ENCODE measurements at places on chromosomes 16 and 17.
A peak's percentile ranks its signal among the peaks of the same experiment; 100 is the strongest.

DNA sequence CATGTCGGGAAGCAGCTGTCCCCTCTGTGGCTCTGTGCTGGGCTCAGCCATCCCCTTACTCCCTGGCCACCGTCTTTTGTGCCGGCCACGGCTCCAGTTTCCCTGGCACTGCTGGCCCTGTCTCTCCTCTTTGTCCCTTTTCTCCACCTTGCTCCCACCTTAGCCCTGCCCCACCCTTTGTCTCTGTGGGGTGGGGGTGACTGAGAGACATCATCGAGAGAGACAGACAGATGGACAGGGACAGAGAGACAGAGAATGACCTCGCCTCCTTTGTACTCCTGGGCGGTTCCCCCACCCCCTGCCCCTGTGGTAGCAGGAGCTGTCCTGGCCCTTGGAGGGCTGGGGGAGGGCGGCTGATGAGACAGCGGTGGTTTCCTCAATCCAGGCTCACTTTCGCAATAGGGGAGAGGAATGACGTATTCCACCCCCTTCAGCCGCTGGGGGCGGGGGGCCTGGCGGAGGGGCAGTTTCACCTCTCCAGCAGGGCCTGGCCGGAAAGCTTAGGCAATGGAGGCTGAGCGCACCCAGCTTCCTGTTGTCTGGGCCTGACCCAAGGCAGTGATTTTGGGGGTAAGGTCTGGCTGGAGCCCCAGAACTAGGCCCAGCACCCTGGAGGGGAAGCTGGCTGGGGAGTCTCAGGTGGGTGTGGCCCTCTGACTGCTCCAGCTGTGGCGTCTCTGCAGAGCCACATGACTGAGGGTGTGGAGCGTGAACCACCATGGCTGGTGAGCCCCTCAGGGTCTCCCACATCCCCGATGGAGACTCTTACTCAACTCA, 7.3 kb downstream of the FMNL1 start:
- peak; percentile 87 for DNase-seq

GRCh38 chr17:82492643-82493225, 26.8 kb upstream of the FOXK2 start:
- DNase-seq = peak; percentile 63

DNA sequence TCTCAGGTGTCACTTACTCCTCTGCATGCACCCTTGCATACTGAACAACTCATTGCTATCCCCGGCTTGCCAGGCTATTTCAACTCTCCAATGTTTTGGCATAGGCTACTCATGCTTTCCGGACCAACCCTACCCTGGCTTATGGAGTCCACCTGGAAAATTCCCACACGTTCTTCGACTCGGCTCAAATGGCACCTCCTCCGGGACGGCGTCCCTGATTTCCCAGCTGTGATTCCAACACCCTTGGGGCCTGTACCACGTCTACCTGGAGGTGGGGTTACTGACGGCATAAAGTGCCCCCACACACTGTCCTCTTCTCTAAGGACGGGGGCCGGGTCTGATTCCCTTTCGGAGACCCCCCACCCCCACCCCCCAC, 498 bp downstream of the SMYD4 start:
- peak; percentile 3 for DNase-seq

GRCh38 chr16:14562691-14563491, 67.2 kb downstream of the PARN start:
- peak; percentile 4 for DNase-seq

DNA sequence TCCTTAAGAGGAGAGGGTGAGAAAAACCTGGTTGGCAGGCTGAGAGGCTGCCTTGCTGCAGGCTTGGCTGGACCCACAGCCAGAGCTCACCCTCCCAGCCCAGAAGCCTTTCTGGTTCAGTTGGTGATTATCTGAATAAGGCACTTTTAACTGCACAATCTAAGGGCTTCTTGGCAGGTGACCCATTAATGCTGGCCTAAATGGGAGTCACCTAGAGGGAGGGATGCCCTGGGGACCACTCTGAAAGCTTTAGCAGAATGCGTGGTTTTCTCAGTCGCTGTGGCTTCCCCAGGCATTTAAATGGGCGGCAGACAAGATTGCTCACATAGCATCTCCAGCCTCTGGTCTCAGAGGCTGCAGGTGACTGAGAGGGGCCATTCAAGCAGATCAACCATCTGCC, 33.2 kb upstream of the SHISA9 start:
- no peak for DNase-seq

- DNase-seq = peak; percentile 83
Measured at GRCh38 chr16:9072806-9073341, 18.6 kb upstream of the HAPSTR1 start.

GRCh38 chr17:48905987-48906515, 2.2 kb upstream of the UBE2Z start:
- DNase-seq = no peak

Data from RPMI7951 (cell line).